ENCODE measurements at places on chromosomes 16 and 17.

GRCh38 chr16:75138636-75139035, 9.7 kb upstream of the ZFP1 start:
- DNase-seq: peak; percentile 6

- no peak for DNase-seq
Measured at GRCh38 chr16:89187770-89188392, 12.5 kb downstream of the SLC22A31 start.

DNA sequence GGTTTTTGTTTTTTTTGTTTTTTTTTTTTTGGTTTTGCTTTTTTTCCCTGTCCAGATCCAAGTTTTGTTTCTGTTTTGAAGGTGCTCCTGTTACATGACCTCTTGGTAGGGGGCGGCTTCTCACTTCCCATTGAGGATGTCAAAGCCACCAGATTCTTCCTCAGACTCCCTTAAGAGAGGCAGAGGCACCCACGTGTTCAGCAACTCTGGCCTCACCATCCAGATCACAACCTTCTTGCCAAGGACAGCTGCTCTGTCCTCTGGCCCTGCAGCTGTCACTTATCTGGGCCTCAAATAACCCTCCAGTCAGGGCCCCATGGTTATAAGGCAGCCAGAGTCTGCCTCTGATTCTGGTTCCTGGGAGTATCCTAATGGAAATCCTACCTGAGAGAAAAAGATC, 208.5 kb downstream of the STX8 start:
- DNase-seq: no peak

- no peak for DNase-seq
Measured at GRCh38 chr17:27294689-27295630, 1.0 kb downstream of the WSB1 start.

DNA sequence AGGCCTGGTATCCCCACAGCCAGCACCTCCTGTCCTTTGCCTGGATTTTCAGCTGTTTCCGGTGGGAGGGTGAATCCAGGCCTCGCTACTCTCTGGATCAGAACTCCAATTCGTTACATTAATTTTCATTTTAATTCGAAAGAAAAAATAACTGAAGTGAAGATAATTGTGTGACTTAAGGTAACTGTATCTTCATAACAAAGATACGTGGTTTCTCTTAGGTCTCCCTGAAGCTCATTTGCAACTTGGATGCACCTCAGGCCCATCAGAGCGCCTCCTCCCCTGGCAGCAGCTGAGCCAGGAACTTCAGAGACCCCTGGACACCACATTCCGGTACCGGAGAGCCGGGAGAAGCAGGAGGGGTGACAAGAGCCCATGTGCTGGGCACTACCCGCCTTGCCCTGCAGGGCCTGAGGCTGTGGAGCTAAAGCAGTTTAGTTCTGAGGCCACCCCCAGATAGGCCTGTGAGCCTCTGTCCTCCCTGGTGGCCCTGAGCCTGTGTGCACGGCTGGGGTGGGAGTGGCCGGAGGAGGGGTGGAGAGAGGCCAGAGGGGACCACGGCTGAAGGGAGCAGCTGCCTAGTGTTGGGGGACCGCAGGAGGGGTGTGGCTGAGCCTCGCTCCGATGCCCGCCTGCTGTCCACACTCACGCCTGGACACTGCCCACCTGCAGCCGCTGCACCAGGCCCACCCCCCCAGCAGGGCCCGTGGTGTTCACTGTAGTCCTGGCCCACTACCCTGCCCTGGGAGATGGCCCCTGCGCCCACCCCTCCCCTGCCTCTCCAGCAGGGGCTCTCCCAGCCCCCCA, 11.4 kb upstream of the DUS1L start:
- no peak for DNase-seq

- no peak for DNase-seq
Measured at GRCh38 chr17:69060822-69061221, at the start of gene ABCA9. TSS of gene ABCA9 (minus strand) at chr17:69060927. CDS start at chr17:69051126, 9,801 bp downstream.

GRCh38 chr16:46885960-46886763, 2.0 kb downstream of the GPT2 start:
- no peak for DNase-seq

- no peak for DNase-seq
Measured at GRCh38 chr17:80363518-80364090, 51.4 kb upstream of the ENDOV start.

DNA sequence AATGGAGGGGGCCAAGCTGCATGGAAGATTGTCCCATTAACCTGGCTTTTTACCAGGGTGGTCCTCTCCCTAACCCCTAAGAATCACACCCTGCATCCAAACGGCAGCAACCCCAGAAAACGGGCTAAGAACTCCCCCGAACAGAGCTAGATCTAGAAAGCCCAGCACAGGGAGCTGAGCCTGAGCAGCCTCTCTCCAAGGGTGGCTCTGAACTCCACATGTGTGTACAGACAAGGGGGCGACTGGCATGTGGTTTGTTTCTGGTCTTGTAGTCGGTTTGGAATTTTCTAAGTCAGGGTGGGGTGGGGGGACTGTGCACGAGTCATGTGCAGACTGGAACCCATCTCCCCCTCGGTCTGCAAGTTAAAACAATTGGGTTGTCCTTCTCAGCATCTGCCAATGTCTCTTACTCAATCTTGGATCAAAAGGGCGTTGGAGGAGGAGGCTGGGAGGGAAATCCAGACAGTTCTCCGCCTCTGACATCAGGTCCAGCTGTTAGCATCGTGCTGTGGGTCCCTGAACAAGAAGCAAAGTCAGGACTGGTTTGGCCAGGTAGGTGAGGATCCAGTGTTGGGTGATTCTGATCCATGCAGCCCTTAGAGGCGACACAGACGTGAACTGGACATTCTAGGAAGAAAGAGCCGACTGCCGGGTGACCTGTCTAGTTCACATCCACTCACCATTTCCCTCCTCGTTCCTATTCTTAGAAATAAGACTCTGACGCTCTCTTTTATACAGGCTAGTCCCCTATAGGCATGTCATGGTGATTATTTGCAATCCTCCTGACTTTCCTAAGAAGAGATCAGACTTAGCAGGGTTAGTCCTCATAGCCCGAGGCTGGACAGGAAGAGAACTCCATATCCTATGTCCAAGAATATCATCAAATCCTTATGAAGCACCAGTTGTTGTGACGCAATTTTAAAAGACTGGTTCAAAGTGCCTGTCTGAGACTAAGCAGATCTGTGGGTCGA, 381.8 kb downstream of the SOX9 start:
- DNase-seq: no peak

DNA sequence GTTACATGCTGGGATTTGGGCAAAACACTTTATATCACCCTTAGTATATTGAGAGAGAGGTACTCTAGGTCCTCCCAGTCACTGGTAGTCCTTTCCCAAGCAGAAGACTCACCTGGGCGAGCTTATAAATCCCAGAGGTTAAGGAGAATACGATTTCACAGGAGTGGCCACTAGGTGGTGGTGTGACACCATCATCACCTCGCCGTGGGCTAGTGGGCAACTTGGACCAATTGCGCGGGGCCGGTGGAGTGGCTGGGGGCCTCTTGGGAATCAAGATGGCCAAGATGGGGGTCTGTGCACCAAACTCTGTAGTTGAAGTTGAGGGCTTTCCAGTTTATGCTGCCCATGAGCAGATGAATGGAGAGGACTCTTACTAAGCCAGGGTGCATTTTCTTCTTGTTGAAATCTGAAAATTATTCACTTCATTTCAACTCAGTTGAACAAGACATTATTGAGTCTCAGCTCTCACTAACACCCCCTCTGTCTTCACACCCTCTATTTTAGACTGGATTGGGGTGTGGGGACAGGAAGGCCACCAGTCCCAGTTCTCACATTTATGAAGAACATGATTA, 38.2 kb upstream of the PIRT start:
- no peak for DNase-seq

DNA sequence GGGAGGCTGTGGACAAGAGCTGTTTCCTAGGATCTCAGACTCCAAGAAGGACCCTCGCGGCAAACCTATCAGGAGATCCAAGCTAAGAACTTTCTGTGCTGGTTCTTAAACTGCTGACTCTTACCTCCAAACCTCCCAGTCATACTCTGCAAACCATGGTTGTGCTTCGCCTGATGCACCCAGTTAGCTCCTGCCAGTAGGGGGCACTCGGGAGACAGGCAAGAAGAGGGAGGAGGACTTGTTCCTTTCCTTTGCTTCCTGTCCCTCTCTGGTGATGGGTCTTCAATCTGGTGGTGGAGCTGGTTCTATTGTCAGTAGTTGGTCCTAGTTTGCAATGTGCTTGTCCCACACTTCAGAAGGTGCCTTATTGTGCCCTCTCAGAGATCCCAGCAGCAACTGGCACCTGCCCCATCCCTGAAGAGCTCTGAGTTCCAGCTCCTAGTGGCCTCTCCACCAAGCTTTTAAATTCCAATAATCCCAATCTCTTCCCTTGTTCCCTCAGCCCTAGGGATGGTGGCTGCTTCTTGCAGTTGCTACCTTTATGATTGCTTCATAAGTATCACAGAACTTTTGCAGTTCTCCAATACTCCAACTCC, 113.5 kb upstream of the RPL38 start:
- DNase-seq: peak; percentile 52

DNA sequence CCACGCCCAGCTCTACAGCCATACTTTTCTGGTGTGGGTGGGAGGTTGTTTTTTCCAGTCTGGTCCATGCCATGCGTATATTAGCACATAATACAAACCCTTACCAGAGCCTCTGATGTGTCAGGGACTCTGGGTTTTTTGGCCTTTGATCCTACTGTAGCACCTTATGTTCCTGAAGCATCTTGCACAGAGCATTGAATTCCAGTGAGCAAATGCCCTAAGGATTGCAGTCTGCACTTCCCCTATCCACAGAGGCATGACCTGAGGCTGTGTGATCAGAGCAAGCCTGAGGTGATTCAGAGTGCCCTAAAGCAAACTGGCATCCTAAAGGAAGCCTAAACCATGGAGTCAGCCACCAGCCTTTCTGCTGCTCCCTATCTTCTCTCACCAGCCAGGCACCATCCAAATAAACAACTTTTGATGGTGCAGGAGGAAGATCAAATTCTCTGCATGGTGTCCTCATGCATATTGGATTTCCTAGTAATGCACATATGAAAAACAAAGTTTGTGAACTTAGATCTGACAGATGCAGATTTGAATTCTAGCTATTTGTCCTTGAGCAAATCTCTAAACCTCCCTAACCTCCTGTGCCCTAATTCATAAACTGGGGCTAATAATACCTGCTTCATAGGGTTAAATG, 41.2 kb upstream of the HAS3 start:
- no peak for DNase-seq

DNA sequence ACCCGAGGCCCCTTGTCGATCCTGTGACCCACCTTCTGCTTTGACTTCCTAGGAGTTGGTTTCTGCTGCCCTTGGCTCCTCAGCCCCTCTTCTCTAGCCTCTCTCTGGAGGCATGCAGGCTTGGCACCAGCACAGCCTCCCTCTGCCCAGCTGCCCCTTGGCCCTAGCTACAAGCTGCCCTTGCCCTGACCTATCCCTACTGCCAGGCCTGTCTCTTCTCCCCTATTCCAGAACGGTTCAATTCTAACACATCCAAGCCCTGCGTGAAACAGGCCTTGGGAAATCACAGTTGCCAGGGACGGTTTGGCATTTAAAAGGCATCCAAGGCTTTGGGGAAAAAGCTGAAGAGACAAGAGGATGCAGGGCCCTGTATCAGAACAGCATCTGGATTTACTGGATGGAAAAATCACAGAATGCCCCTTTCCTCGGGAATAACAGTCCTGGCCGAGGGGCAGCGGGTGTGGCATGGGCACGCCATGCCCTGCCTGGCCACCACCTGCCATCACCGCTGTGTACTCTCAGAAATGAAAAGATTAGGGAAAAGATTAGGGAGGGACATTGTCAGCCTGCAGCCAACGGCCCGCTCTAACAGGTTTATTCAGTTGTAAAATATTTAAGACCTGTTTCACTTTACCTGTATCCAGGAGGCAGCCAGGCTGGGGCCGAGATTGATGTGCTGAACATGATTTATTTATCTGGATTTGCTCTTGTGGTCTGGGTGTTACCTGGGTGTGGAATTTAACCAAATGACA, 15.8 kb downstream of the RAI1 start:
- no peak for DNase-seq

- DNase-seq: no peak
Measured at GRCh38 chr16:81429045-81429521, 15.5 kb upstream of the CMIP start.

GRCh38 chr16:2881783-2882649, 999 bp upstream of the FLYWCH2 start:
- no peak for DNase-seq

DNA sequence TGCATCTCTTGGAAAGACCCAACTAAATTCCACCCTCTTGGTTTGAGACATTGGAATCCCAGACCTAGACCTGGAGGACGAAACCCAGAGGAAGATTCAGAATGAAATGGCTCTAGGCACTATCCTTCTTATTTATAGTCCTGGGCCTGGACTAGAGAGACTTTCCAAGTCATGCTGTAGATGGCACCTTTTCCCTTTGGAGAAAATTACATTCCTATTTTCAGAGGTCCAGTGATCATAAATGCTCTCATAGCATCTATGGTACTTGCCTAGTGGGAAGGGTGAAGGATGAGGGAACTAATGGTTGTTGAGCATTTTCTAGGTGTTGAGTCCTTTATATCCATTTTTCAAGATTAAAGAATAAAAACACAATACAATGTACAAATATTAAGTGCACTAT, 37.1 kb downstream of the SPACA3 start:
- no peak for DNase-seq

DNA sequence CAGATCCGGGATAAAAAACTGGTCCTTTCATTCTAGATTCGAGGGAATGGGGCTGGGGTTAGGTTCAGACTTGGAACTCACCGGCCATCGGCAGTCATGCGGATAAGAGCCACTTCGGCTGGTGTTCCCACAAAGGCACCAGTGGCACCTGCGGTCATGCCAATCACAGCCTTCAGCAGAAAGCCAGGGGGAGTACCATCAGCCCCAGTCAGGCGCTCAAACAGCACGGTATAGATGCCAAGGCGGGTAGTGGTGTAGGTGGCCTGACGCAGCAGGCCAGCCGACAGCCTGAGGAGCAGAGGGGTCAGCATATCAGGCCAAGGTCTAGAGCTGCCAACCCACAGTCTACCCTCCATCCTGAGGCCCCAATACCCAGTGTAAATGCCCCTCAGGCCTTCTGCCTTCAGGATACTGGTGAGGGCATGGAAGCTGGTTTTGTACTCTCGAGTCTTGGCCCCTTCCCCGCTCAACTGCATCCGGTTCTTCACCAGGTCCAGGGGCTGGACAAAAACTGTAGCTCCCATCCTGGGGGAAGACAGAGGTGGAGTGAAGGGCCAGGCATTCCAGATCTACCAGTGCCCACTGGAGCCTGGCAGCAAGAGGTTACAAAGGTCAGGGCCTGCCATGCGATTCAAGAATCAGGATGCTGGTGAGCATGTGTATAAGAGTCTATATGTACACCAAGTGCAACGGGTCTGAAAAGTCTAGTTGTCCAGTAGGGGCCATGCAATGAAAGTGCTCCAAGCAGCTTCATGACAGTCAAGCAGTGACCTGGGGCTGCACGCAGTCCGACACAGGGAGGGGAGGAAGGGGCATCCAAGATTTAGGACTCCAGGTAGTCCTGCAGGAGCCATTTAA, 929 bp downstream of the SLC25A11 start:
- DNase-seq: no peak

DNA sequence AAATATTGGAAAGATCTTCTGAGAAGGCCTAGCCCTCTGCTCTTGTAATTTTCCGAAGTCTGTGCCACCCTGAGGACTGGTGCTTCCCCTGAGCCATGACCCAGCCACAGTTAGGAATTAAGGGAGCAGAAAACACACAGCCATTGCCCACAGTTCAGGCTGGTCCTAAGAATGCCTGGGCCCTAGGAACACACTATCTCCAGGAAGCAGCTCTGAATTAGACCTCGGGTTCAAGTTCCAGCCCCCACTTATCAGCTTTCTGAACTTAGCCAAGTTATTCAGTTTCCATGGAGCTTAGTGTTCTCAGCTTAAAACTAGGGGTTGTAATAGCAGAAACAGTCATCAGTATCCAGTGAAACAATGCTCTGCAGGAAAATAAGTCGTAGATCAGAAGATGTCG, 56.0 kb downstream of the CDH13 start:
- DNase-seq: no peak

Data from stimulated activated CD4-positive, alpha-beta T cell treated with anti-CD3 and anti-CD28 coated beads, Interleukin-15, amount 100 ng/mL, for 48 hours (primary cell).